ENCODE measurements at places on chromosomes 3 and 15. TPM values are rescaled to one million over a fixed set of nuclear protein-coding genes. Genes with fewer than 3 reads are reported as not detected.

SKOR1 gene
- total RNA-seq, result 0.27 TPM

DISP2 gene
- 2.2 TPM for total RNA-seq

GPR62 gene
- 0.19 TPM for total RNA-seq

DNA sequence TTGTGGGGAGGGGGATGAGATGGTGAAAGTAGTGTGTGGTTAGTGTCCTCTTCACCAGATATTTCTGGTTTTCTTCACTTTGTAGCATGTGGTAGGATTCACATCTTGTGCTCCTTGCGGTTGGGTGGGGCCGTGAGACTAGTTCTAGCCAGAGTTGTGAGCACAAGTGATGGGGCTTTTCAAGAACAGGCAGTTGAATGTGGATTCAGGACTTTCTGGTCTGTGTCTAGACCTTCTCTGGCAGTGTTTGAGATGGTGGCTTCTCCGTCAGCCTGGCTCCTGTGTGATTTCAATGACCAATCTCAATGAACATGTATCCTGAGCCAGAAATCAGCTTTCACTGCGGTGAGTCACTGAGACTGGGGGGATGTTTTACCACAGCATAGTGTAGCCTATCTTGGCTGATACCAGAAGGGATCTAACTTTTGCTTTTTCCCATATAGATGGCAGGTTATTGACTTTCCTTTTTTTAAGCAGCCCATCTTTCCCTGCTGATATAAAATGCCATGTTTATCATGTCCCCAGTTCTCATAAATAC is 82.6 kb downstream of the RPLP1 start:
- DNase-seq, result no peak

DNA sequence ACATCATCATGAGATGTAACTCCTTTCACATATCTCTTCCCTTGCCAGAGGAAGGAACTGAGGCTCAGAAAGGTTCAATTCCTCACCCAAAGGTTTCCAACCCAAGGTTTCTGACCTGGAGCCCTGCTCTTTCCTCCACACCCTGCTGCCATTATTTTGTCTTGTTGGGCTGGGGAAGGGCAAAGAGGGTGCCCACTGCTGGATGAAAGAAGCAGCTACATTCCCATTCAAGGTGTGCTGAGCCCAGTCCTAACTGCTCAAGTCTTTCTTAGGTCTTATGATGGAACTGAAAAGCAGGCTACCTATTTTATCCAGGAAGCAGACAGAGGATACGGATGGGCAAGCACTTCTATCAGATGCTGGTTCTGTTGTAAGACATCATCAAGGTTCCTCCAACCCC is 258.0 kb upstream of the CTDSPL start:
- no peak for DNase-seq

DNA sequence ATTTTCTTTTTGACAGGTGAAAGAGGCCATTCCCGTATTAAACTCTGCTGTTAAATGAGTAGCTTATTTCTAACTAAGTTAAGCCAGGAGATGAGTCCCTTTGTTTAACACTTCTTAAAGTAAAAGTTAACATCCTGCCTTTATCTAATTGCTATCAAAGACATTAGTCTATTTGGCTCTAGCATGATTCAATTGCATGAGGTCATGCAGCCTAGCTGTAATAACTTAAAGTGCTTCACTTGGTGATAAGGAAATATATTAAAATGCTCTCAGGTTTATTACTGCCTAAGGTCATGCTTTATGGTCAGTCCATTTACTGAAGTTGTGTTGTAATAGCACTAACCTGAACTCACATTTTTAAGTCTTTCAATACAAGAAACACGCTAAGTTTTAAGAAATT is 82.3 kb upstream of the MLF1 start:
- DNase-seq, result no peak

DNA sequence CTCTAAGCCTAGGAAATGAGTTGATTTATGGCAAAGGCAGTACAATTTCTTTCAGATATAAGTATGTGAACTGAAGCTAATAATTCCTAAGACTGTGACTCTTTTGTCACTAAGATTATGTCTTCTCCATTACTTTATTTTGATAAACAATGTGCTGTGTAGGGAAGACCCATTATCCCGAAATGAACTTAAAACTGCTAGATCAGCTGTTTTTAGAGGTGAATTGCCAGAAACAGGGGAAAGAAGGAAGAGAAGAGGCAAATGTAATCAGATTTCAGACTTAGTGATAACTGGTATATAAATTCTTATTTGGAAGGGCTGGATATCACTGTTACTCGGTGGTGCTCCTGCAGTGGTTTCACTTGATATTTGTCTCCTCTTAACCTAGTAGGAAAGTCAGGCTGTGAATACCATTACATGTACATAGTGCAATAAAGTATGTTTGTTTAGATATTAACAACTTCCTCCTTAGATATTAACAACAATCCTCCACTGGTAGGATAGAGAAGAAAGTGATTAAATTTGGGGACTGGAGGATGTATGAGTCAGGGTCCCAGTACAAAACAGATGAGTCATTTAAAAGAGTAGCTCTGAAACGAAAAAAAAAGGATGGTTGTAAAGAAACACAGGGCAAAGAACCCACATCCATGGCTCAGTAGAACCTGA is 338.5 kb upstream of the KCNH8 start:
- DNase-seq, result no peak

DNA sequence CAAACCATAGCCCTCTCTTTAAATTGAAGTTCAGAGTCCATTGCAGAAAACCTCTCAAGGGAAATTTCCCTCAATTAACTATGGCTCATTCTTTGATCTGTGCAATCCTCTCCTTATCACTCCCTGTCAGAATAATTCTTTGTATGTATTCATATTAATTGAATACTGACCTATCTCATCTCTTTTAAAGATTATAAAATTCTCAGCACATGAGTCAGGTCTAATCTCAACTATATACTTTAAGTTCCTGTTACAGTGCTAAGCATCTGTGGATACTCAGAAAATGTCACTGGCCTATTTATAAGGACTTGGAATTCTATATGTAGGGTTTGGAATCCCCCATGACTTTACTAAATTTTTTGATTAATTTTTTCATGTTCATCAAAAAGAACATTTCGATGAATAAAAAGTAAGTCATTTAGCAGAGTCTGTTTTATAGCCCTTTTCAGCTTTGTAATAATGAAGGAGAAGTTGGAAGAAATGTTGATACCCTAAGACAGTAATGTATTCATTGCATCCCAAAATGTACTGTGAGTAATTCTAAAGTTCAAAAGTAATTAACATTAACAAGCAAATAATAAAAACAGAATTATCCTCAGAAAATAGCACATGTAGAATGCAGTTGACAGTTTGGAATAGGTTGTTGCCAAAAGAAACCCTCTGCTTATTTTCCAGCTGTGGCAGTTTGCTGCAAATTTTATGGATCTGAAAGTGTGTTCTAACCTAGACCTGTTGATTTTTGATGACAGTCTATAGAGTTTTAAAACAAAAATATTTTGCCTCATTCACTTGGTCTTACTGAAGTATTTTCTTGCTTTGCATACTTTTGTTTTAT is 503.4 kb upstream of the CBLB start:
- DNase-seq, result no peak

DNA sequence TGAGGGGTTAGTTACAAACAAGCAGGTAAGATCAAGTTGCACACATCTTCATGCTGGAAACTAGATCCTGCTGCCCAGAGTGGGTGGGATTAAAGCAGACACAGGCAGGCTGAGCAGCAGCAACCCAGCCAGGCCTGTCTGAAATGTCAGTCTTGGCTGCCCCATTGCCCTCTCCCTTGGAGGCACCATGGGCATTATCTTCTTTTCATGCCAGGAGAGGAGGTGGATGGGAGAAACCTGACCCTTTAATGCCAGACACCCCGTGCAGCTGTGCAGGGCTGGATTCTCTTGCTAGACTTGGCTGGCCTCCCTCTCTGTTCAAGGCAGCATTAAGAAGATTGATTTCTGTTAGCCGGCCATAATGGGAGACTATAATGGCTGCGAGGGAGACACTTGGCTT is 23.0 kb upstream of the EPHB1 start:
- DNase-seq, result no peak
